SW 1271 (cell line): ENCODE measurements at places on chromosomes 16 and 17.

- DNase-seq = no peak
Observed at GRCh38 chr17:44747566-44747965, 11.2 kb upstream of the ADAM11 start.

DNA sequence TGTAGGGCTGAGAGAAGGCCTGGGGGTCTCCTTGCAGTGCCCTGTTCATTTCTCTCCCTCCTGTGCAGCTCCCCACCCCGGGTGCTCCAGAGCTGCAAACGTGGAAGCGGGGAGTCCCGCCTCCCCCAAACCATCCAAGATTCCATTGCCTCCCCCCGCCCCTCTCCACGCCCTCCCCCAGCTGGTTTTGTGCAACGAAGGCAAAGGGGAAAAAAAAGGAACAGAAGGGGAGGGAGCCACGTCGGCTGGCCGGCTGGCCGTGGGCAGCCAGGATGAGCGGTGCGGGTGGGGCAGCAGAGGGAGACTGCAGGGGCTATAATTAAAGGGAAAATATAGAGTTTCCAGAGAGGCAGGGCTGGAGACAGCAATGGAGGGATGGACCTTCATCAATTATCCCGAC, 1.7 kb upstream of the COL1A1 start:
- no peak for DNase-seq

DNA sequence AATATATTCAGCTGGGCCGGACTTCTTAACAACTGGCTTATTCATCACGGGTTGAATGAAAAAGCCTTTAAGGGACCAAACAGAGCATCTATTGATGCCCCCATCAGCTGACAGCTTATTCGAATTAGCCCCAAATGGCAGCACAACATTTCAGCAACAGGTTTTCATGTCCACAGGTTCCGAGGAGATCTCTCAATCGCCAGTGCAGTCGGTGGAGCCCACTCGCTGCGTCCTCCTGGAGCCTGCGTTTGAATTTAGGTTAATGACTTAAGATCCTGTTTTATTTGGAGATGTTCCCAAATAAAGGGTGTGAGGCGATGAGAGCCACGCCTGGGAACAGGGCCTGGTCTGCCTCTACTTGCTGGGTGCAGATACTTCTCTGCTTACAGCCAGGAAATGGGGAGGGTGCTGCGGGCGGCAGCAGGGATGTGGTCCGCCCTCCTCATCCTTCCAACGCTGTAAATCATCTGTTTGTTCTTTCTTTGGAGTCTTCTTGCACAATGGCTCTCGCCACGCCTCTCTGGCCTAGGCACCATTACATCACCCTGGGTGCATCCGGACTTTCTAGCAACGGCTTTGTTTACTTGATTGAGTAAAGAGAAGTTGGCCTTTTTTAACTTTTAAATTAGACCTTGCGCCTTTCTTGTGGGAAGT, 22.6 kb downstream of the NDE1 start:
- DNase-seq = peak; percentile 93

GRCh38 chr16:50185005-50185505, 31.9 kb downstream of the TENT4B start:
- no peak for DNase-seq

DNA sequence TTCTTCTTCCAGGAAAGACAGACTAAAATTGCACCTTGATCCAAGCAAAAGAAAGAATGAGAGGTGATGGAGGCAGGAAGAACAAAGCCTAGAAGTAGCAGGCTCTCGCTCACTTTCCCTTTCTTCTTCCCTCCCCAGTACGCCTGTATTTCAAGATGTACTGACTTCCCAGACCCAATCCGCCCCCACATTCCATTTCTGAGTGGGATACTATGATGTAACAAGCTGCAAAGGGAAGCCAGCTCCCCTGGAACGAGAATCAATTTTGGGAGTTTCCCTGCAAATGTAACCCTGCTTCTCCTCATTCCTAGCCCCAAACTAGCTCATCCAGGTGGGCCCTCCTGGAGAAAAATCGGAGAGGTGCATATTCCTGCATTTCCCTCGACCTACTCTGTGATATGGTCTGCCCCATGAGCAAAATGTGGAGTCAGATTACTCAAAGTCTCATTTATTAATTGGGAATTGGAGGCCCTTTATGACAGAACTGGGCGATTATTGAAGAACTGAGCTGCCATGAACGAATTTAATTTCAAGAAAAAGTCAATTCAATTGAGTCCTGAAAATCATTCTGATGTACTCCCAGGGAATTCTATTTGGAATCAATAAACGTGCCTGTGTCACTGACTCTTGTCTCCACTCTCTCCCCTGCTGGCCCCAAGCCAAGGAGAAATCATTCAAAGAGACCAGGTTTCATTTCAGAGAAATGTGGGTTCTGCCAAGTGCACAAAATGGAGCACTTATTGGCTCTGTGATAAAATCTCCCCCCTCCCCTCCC, 398.9 kb downstream of the SHISA9 start:
- no peak for DNase-seq

GRCh38 chr16:67651039-67651438, 6.1 kb downstream of the CARMIL2 start:
- no peak for DNase-seq
